ENCODE measurements at places on chromosomes 6 and 20.
A peak's percentile ranks its signal among the peaks of the same experiment; 100 is the strongest.

DNA sequence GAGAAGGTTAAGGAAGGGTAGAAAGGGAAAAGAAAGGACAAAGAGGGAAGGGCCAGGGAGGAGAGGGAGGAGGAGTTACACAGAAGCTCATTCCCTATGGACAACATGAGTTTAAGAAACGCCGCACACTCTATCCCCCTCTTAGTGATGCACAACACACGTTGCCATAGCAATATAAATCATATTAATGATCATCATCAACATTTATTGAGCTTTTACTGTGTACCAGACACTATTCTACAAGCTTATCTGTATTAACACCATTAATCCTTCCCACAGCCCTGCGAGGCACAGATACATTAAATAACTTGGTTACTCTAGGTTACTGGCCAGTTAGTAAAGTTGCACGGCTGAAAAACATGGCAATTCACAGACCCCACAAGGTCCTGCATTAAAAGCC is 234.8 kb downstream of the PTPRT start:
- no peak for DNase-seq

DNA sequence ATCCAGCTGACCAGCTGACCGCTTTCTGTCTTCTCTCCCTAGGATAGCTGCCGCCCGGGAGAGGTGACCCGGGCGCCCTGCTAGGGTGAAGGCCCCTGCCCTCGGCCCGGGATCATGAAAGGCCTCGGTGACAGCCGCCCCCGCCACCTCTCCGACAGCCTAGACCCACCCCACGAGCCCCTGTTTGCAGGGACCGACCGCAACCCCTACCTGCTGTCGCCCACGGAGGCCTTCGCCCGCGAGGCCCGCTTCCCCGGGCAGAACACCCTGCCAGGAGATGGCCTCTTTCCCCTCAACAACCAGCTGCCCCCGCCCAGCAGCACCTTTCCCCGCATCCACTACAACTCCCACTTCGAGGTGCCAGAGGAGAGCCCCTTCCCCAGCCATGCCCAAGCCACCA is 109.7 kb upstream of the MYL9 start:
- DNase-seq = no peak

DNA sequence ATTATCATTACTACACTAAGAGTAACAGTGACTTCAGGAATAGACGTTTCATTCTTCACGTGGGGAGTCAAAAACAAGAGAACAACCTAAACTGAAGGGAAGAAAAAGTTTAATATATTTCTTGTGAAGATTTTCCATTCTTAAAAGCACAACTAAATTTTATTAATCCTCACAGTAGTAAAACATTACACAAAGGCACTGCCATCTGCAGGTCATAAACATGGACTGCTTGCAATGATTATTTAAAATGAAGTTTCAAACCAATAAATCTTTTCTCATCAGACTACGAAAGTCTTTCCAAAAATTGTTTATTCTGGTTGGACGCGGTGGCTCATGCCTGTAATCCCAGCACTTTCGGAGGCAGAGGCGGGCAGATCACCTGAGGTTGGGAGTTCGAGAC is 2.6 kb downstream of the NCOA5 start:
- peak; percentile 41 for DNase-seq

GRCh38 chr20:815914-816606 is 17.5 kb upstream of the FAM110A start:
- peak; percentile 76 for DNase-seq

DNA sequence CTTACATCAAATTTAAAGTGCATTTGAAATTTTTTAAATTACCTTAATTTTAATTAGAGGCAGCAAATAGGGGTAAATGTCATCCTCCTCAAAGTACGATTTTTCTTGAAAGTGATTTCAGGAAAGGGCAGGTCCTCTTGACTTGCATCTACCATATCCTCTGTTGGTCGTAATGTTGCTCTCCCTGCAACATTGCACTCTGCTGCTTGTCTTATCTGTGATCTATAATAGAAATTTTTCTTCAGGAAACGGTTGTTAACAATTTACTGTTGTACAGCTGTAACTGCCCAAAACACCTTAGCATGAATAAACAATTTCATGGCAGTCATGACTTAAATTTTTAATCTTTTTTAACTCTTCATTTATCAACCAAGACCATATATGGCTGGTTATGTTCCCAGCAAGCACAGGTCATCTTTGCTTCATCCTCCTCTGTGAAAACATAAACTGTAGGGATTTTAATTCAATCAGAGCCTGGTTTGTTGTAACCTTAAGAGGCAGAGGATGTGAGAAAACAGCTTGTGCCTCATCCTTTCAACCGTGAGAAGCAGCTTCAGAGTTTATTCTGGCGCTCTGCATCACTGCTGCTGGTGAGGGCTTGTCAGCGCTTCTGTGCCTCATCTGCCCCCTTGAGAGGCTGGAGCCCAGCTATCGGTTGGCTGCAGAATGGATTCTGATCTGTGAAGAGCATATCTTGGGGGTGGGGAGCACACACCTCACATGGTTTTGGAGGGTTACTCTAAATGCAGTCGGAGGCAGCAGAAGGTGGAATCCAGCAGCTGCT is 56.0 kb downstream of the CTNNBL1 start:
- DNase-seq = no peak

GRCh38 chr6:147057705-147058342 is 146.4 kb upstream of the STXBP5 start:
- DNase-seq = no peak

GRCh38 chr20:57441510-57442154 is 50.4 kb downstream of the RBM38 start:
- DNase-seq = no peak

GRCh38 chr6:114611696-114612095 is 268.9 kb upstream of the HS3ST5 start:
- DNase-seq = peak; percentile 39

All from PC-3 (cell line).